ENCODE measurements at places on chromosomes 7 and 10.

GRCh38 chr7:33243319-33243881 lies 114.0 kb downstream of the BBS9 start:
- DNase-seq: no peak

GRCh38 chr10:86632009-86632800 lies 22.1 kb upstream of the OPN4 start:
- no peak for DNase-seq

DNA sequence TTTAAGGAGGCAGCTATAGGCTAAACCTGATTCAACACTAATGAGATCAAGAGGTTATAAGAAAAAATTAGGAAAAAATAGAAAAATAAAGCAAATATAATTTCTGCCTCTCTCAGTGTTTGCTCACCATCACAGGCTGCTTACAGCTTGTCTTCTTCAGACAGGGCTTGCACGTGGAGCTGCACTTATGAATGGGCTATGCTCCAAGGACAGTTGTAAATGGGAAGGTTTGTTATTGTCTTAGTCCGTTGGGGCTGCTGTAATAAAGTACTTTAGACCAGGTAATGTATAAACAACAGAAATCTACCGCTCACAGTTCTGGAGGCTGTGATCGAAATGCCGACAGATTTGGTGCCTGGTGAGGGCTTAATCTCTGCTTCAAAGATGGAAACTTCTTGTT lies 219.8 kb downstream of the NEBL start:
- DNase-seq: no peak

DNA sequence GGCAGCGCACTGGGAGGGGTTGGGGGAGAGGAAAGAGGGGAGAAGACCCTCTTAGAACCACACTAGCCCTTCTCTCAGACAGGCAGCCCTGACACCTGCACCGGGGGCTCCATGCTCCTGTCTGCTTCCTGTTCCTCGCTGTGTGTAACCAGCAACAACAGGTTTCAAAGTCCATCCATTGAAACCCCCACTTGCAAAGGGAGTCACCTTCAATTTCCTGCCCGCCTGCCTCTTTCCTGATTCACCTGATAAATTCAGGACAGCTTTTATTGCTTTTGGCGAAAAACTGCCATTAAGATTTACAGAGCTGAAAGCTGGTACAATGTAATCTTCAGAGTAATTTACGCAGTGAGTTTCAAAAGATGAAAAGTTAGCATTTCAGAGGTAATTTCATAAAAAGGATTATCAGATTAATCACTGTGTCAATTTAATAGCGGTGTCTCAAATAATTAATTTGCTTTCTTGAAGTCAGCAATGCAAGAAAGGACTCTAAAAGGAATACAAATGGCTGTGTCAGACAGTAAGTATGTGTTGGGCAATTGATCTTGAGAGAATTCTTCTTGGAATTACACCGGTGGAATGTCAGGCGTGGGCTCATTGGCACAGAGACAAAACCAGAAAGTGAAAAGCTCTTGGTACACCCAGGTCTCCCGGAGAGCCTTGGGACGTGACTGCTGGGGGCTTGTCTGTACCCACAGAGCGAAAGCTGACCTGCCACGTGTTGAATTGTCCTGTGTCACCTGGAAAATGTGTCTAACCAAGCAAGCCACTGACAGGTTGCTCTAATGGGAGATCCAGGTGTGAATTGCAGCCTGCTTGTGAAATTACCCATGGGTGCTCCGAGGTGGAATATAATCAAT lies 60.7 kb downstream of the TMEM209 start:
- no peak for DNase-seq

DNA sequence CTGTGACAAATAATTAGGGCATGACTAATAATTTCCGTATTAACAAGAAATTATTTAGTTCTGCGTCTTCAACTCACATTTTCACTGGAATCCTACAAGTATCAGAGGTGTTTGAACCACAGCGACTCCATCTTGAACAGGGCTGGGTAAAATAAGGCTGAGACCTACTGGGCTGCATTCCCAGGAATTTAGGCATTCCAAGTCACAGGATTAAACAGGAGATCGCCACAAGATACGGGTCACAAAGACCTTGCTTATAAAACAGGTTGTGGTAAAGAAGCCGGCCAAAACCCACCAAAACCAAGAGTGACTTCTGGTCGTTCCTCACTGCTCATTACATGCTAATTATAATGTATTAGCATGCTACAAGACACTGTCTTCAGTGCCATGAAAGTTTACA lies 14.9 kb upstream of the LANCL2 start:
- DNase-seq: no peak

GRCh38 chr10:78147202-78147601 lies 113.5 kb downstream of the RPS24 start:
- DNase-seq: no peak

DNA sequence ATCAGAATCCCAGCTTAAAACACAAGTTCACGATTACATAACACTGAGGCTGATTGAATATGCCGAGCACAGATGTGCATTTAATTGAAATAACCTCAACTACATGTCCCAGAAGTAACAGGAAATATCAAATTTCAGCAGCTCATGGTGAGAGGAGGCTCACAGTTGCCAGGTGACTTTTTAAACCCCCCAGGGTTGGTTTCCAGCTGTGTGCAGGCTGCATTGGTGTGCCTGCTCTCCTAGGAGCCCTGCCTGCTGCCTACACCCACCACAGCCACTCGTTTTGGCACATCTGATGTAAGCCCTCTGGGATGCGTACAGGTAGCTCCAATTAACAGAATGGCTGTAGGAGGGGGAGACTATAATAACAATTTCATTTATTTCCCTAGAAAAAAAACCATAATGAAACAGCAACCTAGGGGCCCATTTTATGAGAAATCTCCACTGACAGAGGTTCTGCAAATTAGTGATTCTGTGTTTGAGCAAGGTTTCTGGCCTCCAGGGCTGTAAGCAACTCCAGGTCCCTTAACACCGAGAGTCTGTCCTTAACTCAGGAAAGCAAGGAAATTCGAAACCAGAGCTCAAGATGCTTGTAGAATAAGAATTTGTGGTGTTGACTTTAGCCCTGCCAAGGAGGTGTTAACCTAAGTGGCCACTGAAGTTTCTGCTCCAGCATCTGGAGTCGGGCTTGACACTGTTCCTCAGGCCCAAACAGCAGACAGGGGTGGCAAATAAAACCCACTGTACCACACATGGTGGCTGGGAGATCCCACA lies 161.9 kb downstream of the BMPER start:
- DNase-seq: no peak

- no peak for DNase-seq
Observed at GRCh38 chr10:16271571-16271970, 165.2 kb upstream of the PTER start.

DNA sequence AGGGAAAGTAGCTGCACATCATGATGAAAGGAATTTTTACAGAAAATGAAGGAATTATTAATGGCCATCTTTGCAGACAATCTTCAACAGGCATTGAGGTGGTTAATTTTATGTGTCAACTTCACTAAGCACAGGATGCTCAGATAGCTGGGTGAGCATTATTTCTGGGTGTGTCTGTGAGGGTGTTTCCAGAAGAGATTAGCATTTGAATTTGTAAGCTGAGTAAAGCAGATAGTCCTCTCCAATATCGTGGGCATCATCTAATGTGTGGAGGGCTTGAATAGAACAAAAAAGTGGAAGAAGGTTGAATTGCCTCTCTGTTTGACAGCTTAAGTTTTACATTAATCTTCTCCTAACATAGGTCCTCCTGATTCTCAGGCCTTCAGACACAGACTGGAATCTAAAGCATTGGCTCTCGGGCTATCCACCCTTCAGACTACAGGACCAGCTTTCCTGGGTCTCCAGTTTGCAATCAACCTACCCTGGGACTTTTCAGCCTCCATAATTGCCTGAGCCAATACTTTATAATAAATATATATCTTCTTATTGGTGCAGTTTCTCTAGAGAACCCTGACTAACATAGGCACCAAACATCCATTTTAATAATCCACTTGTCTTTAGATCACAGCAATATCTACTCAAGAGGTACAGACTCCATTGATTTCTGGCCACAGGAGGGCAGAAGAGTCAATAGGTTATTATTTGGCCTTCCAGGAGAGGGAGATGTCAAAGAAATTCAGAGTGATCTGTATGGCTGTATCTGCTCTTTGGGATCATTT lies 10.5 kb upstream of the CRPPA start:
- no peak for DNase-seq

DNA sequence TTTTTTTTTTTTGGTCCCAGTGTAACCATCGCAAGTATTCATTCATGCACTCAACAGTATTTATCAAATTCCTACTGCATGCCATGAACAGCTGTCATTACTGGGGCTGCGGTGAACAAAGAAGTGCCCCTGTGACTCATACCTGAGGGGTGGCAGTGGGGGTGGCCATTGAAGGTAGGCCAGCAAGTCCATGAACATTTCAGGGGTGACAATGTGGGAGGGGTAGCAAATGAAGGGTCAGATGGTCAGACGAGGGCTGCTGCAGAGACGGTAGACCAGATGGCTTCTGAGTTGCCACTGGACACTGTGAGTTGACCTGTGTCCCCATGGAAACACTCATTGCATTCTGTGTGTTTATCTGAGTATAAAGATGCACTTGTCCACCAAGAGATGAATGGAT lies 92.5 kb upstream of the PITRM1 start:
- DNase-seq: no peak

DNA sequence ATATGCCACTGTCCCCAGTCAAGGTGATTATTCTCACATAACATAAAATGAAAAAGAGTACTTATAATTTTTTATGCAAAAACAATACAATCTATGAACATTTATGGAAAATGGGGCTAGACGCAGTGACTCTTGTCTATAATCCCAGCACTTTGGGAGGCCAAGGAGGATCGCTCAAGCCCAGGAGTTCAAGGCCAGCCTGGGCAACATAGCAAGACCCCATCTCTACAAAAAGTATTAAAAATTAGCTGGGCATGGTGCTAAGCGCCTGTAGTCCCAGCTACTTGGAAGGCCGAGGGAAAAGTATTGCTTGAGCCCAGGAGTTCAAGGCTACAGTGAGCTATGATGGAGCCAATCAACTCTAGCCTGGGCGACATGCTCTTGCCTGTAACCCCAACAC lies 14.5 kb upstream of the ANAPC16 start:
- no peak for DNase-seq
